ENCODE measurements at places on chromosomes 13 and 19.

DNA sequence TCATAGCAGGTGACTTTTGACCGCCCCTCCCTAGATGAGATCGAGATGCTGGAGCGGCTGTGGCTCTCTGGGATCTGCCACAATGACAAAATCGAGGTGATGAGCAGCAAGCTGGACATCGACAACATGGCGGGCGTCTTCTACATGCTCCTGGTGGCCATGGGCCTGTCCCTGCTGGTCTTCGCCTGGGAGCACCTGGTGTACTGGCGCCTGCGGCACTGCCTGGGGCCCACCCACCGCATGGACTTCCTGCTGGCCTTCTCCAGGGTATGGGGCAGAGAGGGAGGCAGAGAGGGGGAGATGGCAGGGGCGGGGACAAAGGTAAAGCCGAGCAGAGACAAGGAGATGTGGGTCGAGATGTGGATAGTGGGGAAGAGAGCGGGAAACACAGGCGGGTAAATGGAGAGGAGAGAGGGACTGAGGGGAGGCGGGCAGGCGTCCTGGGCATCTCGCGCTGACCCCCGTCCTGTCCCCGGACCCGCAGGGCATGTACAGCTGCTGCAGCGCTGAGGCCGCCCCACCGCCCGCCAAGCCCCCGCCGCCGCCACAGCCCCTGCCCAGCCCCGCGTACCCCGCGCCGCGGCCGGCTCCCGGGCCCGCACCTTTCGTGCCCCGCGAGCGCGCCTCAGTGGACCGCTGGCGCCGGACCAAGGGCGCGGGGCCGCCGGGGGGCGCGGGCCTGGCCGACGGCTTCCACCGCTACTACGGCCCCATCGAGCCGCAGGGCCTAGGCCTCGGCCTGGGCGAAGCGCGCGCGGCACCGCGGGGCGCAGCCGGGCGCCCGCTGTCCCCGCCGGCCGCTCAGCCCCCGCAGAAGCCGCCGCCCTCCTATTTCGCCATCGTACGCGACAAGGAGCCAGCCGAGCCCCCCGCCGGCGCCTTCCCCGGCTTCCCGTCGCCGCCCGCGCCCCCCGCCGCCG lies 3.4 kb upstream of the GRWD1 start:
- no peak for DNase-seq

- DNase-seq: no peak
These were observed 802.7 kb downstream of the PCDH9 start for GRCh38 chr13:66427458-66427861.

- DNase-seq: peak; percentile 79
These were observed at the start of gene GPATCH1 for GRCh38 chr19:33080761-33081681. Gene GPATCH1 (plus strand): TSS chr19:33081181. CDS start chr19:33081194, 13 bp downstream.

- no peak for DNase-seq
These were observed 20.1 kb downstream of the SH3GL1 start for GRCh38 chr19:4380254-4380727.

DNA sequence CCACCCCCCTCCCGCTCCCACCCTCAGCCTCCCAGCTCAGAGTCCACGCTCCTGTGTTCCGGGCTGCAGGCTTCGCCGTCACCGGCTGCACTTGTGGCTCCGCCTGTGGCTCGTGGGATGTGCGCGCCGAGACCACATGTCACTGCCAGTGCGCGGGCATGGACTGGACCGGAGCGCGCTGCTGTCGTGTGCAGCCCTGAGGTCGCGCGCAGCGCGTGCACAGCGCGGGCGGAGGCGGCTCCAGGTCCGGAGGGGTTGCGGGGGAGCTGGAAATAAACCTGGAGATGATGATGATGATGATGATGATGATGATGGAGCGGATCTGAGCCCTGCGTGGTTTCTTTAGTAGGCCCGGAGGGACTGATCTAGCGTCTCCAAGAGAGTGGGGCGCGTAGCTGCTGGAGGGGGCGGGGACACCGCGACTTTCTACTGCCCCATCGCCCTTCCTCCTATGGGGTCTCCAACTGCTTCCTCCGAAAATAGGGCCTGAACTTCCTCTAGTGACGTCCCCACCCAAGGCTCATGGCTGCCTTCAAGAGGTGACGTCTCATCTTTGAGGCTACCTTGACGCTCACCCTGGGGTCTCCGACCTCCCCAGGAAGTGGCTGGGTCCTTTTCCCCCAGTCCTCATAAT lies 1.4 kb downstream of the RETN start:
- no peak for DNase-seq

GRCh38 chr13:30371649-30372265 lies 50.5 kb upstream of the UBE2L5 start:
- DNase-seq: peak; percentile 84

All from NCI-H2171 treated with DMSO at 0.1 percent for 48 hours (cell line).